Mucosa of descending colon (tissue), 3 donors: ENCODE measurements at places on chromosomes 2 and 18.

DNA sequence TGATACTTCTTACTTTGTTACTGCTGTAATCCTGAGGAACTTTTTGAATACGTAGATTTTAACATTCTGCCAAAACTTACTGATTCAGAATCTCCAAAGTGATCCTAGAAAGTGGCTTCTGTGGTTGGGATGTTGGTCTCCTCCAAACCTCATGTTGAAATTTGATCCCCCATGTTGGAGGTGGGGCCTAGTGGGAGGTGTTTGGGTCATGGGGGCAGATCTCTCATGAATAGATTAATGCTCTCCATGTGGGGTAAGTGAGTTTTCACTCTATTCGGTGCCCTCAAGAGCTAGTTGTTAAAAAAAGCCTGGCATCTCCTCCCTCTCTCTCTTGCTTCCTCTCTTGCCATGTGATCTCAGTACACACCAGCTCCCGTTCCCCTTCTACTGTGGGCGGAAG lies 329.9 kb downstream of the HRH4 start:
- DNase-seq = no peak

GRCh38 chr2:190875891-190876290 lies 4.7 kb upstream of the GLS start:
- no peak for DNase-seq

DNA sequence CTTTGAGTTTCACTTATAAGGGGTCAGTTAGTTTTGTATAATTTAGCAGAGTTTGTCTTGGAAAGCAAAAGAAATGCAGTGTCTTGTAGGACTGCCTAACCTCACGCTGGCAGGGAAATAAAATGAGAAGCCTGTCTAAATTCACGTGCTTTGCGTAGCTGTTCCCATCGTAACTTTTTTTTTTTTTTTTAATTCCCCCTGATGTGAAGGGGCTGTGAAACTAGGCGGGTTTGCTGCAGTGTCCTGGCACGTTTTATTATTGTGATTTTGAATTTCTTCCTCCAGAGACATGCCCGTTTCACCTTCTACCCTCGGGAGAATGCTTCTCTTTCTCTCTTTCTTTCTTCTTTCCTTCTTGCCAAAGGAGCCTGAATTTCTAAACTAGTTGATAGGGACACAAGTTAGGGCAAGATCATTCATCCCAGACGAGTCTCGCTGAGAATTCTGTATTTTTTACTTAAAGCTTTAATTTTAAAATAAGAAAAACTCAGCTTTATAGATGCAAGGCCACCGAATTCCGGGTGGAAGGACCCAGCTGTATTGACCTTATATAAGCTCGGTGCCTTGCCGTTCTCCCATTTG lies 2.3 kb downstream of the MEIS1 start:
- no peak for DNase-seq

DNA sequence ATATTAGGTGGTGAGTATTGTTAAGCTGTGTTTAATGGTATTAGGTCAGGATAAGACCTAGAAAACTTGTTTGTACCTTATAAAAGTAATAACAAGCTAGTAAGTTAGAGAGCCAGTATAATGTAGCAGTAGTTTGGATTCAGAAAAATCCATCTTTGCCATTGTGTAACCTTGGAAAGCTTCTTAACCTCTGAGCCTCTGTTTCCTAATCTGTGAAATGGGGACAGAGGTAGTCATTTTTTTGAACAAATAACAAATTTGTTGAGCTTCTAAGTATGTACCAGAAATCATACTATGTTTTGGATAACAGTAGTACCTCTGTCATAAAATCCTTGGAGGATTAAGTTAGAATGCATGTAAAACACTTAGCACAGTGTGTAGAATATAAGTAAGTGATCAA lies 12.5 kb downstream of the GLS start:
- no peak for DNase-seq

- no peak for DNase-seq
These were observed 79.1 kb upstream of the KLHL14 start for GRCh38 chr18:32851936-32852335.

DNA sequence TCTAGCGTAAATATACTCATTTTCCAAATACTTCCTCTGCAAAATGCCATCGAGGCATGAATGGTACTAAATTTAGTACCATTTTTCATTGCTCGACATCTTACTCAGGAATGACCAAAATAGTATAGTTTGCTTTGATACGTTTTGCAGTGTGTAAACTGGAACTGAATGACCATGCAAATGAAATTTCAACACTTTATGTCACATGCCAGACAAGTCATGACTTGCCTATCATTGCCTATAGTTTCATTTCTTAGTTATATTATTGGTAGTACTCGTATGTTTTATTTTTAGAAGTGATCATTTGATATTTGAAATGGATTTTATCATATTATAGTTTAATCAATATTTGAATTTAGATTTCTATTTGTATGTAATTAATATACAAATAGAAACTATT lies 9.1 kb downstream of the MSTN start:
- no peak for DNase-seq

- no peak for DNase-seq
These were observed 81.1 kb upstream of the TTC39C start for GRCh38 chr18:23933407-23933806.

DNA sequence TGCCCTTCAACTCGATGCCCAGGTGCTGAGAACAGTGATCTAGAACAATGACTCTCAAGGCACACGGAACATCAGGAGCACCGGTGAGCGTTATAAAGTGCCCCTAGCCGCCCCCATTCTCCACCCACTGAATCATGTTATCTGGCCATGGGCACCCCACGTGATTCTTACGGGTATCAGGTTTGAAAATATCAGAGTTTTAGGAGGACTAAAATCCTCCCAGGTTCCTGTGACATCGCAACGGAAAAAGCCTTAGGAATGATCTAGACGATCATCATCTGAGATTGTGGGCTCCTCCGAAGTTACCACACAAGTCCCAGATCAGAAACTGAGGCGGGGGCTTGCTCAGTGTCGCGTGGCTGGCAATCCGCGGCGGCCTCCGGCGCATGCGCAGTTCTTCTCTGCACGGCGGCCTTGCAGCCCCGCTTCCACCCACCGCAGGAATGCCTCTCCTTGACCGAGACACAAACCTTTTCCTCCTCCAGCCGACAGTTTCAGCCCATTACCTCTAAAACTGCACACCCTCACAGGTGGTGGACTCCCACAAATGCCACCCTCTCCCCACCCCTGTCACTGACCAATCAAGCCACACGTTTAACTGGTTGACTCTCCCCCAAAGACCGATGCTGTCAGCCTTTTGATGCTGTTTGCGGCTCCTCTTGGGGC lies 5.8 kb upstream of the MRPL33 start:
- DNase-seq = peak; percentile 82

DNA sequence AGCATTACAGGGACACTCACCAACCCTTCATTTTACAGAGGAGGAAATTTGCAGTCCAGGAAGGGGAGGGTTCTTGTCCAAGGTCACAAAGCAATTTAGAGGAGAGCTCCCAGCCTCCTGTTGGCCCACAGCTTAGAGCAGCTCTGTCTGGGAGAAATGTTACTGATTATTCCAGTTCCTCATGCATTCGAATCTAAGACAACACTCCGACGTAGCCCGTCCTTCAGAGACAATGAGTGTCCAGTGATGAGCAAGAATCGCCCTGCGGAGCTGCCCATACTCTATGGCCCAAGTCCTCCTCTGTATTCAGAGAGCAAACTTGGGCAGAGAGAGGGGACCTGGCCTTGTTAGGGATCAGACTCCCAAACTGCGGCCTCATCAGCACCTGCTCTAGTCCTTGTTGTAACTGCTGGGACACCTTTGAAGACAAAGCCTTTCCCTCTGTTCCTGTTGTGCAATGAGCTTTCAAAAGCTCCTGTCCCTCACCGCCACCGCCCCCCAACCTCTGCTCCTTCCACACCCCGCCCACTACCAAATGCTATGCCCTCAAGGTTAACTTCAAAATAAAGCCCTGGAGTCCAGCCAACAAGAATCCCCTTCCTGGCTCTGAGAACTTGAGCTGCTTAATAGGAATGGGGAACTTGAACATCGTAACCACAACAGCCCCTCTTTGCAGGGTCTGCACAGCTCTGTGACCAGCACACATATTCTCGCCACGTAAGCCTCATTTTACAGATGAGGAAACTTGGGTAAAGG lies 234.8 kb upstream of the SMAD2 start:
- DNase-seq = no peak

GRCh38 chr2:164887434-164888144 lies 46.0 kb upstream of the COBLL1 start:
- DNase-seq = no peak

DNA sequence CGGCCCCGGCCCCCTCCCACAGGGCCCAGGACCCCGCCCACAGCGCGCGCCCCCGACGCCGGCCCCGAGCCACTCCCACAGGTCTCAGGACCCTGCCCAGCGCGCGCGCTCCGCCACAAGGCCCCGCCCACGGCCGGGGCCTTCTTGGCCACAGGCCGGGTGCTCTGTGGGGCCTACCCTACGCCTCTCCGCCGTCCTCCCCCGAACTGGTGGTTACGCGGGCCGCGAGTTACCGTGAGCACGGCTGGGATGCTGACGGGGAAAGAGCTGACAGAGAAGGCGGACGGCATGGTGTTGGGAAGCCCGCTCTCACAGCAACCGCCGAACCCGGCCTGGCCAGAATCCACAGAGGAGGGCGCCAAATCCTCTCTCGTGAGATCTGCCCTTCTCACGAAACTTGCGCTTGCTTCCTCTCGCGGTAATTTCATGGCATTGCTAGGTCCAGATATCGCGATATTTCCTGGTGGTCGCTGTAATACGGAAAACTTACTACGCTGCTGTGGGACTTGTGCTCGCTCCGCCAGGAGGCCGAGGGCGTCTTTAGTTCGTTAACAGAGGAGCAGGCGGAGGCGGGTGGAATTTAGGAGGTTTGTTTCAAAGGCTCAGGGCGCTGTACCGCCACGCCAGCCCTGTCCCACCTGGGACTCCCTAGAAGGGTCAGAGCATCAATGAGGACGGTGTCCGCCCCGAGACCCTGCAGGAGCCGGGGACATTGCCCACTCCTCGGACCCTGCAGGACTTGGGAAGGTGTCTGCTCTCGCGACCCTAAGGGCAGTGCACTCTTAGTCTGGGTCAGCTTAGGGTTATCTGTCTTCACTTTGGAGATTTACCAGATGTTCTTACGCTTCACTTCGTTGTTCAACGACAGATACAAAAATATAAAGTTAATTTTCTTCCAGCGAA lies at the start of gene TMEM18:
TMEM18 (minus strand) TSS at position 351 of the 903 bp plus-strand sequence; CDS start at position 290, 61 bp downstream.
- no peak for DNase-seq

DNA sequence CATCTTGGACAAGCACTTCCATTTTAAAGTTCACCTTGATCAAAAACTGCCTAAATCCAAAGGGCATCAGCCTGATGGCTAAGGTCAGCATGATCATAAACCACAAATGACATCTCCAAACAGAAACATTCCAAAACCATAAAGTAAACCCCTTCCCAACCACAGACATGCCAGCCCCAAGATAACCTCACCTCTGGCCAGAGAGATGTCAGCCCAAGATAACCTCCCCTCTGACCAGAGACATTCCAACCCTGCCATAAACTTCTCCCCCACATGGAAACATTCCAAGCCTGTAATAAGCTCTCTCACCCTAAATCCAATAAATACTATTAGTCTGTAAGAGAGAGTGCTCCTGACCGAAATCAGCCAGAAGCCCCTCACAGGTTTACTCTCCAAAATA lies 18.6 kb upstream of the MARCO start:
- DNase-seq = no peak

DNA sequence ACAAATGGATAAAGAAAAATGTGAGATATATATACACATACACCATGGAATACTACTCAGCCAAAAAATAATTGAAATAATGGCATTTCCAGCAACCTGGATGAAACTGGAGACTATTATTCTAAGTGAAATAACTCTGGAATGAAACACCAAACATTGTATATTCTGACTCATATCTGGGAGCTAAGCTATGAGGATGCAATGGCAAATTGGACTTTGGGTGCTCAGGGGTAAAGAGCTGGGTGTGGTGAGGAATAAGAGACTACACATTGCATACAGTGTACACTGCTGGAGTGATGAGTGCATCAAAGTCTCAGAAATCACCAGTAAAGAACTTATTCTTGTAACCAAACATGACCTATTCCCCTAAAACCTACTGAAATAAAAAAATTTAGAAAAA lies 636.0 kb upstream of the LRATD1 start:
- DNase-seq = no peak

DNA sequence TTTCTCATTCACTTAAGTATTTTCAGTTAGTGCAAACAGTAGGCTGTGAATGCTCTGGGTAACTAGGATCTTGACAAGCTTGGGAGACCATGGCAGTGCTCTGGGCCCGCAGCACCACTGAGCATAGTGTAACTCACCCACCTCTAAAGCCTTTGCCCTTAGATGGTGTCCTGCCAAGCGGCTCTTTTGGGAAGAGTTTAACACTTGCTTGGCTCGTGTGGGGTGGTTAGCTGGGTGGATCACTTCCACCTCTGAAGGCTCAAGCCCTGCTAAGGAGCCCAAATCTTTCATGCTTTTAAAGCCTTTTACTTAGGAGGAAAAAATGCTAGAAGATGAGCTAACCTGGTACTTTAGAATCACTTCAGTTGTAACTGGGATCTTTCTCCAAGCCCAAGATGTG lies 33.9 kb downstream of the PTPN18 start:
- DNase-seq = no peak
